Fibroblast of skin of abdomen (primary cell): ENCODE measurements at places on chromosomes 6 and 20.
A peak's percentile ranks its signal among the peaks of the same experiment; 100 is the strongest.

DNA sequence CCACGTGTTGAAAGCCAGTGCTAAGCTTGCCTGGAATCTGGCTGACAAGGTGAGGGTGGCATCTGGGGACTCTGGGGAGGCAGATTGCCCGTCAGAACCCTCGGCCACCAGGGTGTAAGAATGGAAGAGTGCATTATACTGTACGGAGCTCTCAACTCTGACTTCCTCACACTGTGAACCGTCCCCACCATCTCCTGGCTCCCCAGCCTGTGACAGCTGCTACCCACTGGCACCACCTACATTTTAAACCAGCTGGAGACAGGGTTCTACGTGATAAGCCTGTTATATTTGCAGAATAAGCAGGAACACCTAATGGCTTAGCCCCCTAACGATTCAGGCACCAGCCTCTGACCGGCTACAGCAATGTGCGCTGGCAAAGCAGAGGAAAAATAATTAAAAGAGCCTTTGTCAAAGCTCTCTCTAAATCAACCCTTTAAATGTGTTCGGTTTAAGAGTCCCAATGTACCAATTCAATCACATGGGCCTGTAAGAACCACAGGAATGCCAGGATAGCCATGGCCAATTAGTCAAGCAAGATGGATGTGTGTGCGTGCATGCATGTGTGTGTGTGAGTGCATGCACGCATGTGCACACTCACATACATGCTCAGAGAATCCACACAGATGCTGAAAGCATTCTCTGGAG, 89.1 kb upstream of the TAB2 start:
- no peak for DNase-seq

- no peak for DNase-seq
Measured at GRCh38 chr20:24665196-24665595, 195.8 kb downstream of the SYNDIG1 start.

GRCh38 chr6:92577077-92577719, 842.2 kb downstream of the EPHA7 start:
- peak; percentile 94 for DNase-seq

DNA sequence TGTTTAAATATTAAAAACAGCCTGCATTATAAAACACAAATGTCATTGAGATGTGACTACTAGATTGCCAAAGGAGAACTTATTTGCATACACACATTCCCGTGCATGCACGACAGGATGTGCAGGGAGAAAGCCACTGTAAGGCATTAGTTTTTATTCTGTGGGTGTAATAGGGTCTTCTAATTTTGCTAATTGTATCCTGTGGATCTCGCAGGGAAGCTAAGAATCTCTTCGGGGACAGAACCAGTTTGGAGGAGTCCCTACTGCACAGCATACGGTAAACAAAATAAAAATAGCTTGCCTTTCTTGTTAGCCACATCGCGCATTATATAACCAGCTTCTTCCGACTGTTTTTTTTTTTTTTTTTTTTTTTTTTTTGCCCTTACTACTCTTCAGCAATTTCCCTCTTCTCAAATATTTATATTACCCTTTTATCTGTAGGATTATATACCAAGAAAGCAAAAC, 2.0 kb downstream of the ATXN1 start:
- DNase-seq = no peak

DNA sequence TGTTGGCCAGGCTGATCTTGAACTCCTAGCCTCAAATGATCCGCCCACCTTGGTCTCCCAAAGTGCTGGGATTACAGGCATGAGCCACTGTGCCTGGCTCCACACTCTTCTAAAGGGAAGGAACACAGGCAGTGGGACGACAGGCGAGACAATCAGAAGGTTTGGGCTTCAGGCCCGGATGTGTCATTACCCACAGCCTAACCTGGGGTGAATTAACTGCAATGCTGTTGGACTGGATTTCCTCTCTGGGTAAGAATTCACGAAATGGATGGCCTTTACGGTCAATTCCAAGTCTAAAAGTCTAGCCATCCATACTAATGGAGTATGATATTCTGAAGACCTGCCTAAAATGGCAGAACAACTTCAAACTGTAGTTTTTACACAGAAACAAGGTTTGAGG, 83.7 kb upstream of the CCDC28A start:
- DNase-seq = peak; percentile 35

GRCh38 chr20:19903168-19903811, 113.9 kb upstream of the NAA20 start:
- no peak for DNase-seq

GRCh38 chr6:143098054-143098671, 37.5 kb downstream of the AIG1 start:
- DNase-seq = no peak

DNA sequence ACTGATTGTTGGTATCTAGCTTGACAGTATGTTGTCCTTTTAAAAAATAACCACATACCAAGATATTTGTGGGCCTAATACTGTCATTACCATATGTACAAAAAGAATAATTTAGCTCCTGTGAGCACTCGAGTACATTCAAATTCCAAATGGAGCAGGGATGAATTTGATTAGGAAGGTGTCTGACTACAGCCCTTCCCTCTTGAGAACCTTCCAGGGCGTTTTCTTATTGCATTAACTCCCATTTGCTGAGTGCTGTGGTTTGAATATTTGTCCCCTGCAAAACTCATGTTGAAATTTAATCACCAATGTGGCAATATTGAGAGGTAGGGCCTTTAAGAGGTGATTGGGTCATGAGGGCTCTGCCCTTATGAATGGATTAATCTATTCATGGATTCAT, 76.9 kb upstream of the RALY start:
- DNase-seq = no peak

- no peak for DNase-seq
Measured at GRCh38 chr6:74000666-74001490, 304.9 kb downstream of the CD109 start.

- no peak for DNase-seq
Measured at GRCh38 chr6:9659848-9660247, 755.0 kb downstream of the TFAP2A start.

- DNase-seq = no peak
Measured at GRCh38 chr20:12049125-12049524, 131.4 kb downstream of the BTBD3 start.
